ENCODE measurements at places on chromosomes 3 and 15. TPM values are rescaled to one million over a fixed set of nuclear protein-coding genes. Genes with fewer than 3 reads are reported as not detected.

DNA sequence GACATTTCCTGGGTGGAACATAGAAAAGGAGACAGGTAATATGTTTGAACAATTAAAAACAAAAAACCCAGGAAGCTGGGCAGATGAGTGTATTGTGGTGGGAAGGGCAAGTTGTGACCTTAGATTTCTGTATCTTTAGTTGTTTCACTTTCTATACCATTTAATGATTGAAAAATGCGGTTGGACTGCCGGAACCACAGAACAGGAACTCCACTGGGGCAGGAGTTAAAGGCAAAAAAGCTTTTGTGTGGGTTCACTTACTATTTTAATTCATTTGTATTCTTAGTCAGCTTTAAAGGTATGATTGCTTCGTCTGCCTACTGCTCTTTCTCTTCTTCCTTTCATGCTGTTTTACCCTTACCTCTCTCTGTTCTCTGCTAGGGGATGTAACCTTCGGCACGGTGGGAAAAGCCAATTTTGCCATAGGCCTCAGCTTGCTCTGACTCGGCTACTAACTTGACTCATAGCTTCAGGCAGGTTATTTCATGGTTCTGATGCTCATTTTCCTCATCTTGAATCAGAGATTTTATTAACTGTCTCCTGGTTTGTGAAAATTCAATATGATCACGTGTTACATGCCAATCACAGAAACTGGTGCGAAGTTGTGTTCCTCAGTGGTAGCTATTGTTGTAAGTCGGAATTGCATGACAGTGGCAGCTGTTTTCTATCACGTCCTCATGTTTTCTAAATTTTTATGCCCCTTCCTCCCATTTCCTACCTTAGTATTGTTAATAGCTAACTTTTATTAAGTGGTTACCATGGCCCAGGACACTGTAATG is 1.6 kb upstream of the MCTP2 start:
- peak; percentile 88 for DNase-seq

- DNase-seq: no peak
Observed at GRCh38 chr3:72160351-72160750, 375.4 kb upstream of the PROK2 start.

- DNase-seq: peak; percentile 98
Observed at GRCh38 chr3:112676659-112677234, 35.8 kb upstream of the CCDC80 start.

- no peak for DNase-seq
Observed at GRCh38 chr15:81157195-81157938, 23.3 kb downstream of the CFAP161 start.

ARHGAP31 gene
- total RNA-seq: 1.4 TPM
